ENCODE measurements at places on chromosomes 3 and 15. TPM values are rescaled to one million over a fixed set of nuclear protein-coding genes. Genes with fewer than 3 reads are reported as not detected.
A peak's percentile ranks its signal among the peaks of the same experiment; 100 is the strongest.

- no peak for DNase-seq
Observed at GRCh38 chr15:44710236-44711095, 657 bp downstream of the PATL2 start.

DNA sequence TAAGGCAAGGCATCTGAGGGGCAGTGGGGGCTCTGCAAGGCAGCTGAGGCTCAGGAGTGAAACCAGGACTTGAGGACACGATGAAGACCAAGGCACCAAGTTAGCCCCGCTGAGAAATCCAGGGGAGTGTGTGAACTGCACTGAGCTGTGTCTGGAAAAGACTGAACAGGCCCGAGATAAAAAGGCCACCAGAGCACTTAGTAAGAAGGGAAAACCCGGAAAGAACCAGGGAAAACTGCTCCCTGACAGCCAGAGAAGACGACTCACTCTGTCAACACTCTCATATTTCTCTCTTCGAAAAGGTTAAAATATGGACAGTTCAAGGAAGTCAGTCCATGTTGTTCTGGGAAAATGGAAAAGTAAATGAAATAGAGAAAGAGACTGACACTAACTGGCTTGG lies 109.0 kb downstream of the SEC22A start:
- DNase-seq, result no peak

GRCh38 chr3:122493296-122493695 lies 21.4 kb downstream of the KPNA1 start:
- no peak for DNase-seq

- no peak for DNase-seq
Observed at GRCh38 chr3:118406562-118406961, 628.1 kb downstream of the IGSF11 start.

DNA sequence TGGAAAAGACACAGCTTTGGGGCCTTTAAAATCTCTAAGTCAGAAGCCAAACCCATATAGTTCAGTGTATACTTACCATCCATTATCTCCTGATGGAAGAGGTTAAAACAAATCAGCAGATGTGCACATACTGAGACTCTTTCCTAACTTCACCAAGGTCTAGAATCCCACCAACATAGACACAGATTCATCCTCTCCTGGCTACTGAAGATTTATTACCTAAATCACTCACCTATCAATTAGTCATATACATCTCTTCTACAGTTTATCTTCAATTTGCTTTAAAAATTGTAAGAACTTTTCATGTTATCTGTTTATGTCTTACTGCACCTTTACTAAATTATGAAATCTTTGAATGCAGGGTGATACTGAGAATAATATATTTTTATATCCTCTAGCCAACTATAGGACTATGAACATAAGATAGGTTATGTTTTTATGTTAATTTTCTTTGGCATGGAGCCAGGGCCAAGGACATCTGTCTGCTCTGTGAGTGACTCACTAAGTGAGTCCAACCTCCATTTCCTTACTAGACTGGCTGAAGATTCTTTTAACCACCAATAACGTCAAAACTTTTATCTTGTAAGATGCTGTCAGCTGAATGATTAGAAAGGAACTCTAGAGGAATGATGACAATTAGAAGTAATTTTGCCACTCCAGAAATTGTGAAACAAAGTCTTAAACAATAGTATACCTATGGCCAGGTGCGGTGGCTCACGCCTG lies 397.6 kb downstream of the FOXP1 start:
- DNase-seq, result no peak

- no peak for DNase-seq
Observed at GRCh38 chr3:29186131-29186599, 94.7 kb upstream of the RBMS3 start.

DNA sequence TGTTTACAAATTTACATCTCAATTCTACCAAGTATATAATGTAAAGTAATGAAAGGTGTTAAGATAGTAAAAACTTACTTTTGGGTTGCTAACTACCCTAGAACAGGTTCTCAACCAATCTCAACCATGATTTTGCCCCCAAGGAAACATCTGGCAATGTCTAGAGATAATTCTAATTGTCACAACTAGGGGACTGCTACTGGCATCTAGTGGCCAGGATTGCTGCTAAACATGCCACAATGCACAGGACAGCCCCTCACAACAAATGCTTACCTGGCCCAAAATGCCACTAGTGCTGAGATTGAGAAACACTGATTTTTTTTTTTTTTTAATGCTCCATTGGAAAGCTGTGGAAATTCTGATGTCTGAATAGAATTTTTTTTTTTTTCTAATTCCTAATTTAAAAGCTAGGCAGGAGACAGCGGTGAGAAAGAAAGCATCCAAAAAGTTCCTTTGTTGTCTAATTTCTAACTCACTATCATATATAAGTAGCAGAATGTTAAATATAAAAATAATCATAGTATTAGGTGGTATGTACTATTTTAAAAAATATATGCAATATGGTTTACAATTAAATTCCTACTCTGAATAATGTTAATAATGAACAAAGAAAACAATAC lies 81.5 kb downstream of the TJP1 start:
- no peak for DNase-seq

DNA sequence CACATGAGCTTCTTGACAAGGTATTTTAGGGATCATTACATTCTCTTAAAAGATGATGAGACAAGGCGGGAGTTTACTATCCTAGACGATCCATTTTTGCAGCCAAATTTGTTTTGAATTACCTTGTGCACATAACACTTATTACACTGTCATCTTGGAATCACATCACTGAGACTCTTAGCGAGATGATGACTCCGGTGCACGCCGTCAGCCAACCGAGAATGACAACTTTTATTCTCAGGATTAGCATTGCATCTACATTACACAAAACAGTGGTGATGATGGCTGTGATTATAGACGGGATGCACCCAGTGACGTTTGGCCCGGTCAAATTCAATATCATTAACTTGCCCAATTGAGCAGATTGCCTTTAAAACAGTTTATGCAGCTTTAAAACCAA lies 216.1 kb downstream of the PDZRN3 start:
- no peak for DNase-seq

DNA sequence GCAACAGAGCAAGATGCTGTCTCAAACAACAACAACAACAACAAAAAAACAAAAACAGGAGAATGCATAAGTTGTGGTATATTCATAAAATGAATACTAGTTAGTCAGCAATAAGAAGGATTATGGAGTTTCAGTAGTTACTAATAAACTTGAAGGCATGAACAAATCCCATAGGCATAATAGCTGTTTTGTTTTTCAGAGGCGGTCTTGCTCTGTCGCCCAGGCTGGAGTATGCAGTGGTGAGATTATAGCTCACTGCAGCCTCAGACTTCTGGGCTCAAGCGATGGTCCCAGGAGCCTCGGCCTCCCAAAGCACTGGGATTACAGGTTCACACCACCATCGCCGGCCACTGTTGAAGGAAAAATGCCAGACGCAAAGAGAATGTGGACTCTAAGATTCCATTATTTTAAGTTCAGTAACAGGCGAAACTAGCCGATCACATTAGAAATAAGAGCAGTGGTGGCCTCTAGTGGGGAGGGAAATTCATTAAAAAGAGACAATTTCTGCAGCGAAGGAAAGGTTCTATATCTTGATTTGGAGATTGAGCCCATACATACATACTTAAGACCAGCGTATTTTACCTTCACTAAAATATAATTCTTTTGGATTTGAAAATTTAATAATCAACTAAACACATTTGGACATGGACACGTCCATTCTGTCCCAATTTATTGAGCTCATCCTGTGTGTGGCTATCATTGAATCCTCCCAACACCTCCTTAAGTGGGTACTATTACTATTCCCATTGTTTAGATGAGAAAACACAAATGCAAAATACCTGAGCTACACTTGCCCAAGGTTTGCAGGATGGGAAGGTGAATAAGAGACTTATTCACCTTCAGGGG lies 27.4 kb upstream of the HDAC11 start:
- peak; percentile 54 for DNase-seq

- DNase-seq, result no peak
Observed at GRCh38 chr3:168061332-168061996, 34.3 kb downstream of the GOLIM4 start.

- DNase-seq, result no peak
Observed at GRCh38 chr3:86245360-86245759, 745.6 kb downstream of the VGLL3 start.

- DNase-seq, result no peak
Observed at GRCh38 chr15:32923176-32923575, 205.4 kb downstream of the GREM1 start.

- DNase-seq, result no peak
Observed at GRCh38 chr15:64003182-64003581, 43.1 kb downstream of the DAPK2 start.

- no peak for DNase-seq
Observed at GRCh38 chr3:116940719-116941118, 231.1 kb downstream of the TUSC7 start.

DNA sequence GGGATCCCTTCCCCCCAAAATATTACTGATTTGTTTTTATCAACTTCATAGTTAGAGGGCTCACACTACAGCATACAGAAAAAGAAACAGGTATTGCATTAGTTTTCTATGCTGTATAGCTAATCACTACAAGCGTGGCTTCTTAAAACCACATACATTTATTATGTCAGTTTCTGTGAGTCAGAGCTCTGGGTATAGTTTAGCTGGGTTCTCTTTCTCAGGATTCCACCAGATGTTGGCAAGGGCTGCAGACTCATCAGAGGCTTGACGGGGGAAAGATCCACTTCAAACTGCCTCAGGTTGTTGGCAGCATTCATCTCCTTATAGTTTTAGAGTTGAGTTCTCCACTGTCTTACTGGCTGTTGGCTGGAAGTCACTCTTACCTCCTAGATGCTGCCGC lies 328.0 kb downstream of the NLGN1 start:
- DNase-seq, result no peak

DNA sequence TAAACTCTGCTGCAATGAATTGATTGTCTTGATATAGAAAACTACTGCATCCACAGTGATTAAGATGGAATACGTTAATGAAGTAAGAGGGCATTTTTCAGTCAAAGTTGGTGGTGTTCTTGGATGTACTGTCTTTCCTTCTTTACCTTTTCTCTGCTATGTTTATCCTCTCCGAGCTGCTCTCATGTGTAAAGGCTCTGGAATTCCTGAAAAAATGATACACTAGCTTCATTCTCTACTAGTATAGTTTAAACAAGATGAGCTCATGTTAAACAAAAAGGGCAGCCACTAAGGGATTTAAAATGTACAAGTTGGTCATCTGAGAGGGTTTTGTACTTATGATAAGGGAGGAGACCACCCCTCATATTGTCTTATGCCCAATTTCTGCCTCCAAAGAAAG lies 504.6 kb upstream of the NECTIN3 start:
- no peak for DNase-seq

- DNase-seq, result no peak
Observed at GRCh38 chr3:120820748-120821147, 78.2 kb downstream of the GTF2E1 start.

DNA sequence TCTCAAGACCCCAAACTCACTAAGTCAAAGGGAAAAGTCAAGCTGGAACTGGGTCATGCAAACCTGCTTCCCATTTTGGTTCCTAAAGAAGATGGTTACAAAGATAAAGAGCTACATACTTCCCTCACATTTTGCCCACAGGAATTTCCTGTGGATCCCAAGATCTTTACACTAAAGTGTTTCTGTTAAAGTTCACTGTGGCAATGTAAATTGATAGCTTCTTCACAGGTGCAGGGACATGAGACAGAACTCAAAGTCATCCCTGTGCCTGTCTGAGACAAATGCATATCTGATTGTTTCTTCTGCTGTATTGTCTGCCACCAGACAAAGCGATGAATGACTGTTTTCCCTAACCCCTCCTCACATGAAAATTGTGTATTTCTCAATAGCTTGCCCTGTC lies 567.8 kb downstream of the ZIC1 start:
- no peak for DNase-seq

- DNase-seq, result no peak
Observed at GRCh38 chr15:31332681-31333071, 6.0 kb downstream of the KLF13 start.

DNA sequence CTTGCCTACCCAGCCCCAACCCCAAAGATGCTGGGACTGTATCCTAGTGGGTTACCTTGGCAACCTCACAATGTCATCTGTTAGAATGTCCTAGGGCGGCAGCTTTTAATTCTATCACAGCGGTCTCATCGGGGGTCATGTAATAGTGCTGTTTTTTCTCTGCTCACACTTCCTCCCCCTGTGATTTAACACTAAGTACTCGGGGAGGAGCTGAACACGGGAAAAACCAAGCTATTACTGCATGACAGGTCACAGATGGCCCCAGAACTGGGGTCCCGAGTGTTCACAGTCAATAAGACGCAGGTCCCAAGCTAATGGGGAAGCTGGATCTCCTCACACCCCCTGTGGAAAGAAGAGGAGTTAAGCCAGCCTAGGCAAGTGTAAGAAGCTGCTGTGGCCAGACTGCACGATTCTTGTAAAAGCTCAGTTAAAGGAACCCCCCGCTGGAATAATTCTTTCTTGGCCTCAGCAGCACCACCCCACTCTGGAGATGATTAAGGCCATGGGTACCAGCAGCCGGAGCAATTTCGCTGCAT lies 2.5 kb upstream of the RFTN1 start:
- DNase-seq, result no peak

- no peak for DNase-seq
Observed at GRCh38 chr3:135304378-135304777, 509.3 kb downstream of the EPHB1 start.

GRCh38 chr3:27923349-27924068 lies 201.4 kb upstream of the EOMES start:
- no peak for DNase-seq

DNA sequence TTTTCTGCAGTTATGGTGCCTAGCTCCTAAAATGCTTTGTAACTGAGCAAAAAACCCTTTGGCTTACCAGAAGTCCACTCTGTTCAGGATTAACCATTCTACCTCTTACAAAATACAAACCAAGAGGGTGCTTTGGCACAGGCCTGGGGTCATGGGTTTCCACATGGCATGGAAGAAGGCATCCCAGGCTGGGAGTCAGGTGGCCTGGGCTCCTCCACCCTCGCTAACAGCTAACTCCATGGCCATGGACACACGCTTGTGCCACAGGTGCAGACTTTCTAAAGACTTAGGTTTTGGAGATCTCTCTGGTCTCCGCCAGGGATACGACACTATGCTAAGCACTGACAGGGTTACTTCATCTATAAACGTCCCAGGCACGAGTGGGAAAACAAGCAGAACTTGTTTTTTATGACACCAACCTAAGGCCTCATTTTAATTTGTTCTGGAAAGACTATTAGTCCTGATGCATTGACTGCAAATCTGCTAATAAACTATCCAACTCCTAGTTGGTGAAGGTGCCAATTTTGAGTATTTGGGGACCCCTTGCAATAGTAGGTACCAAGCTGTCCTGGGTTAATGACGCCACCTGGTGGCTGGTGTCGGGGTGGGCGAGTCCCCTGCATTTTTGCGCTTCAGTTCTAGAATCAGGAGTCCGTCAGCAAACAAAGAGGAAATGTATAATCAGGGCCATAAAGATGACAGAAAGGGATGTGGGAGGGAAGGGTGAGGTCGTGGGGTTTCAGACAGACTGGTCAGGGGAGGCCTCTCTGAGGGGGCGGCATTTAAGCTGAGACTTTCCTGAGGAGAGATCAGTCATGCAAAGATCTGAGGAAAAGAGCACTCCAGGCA lies 10.3 kb upstream of the ALDH1A3 start:
- DNase-seq, result no peak

PXYLP1 gene
- total RNA-seq, result 14.1 TPM

TF gene
- 22.7 TPM for total RNA-seq

EIF4E3 gene
- total RNA-seq, result 22.6 TPM

TICRR gene
- total RNA-seq, result 0.37 TPM

TMEM207 gene
- not detected for total RNA-seq

FBLN2 gene
- total RNA-seq, result 44.3 TPM

ITIH1 gene
- 4.8 TPM for total RNA-seq

ALPK3 gene
- total RNA-seq, result 7.6 TPM

TEX55 gene
- not detected for total RNA-seq

SLC6A11 gene
- 0.12 TPM for total RNA-seq
